ENCODE measurements at places on chromosomes 6 and 20.
A peak's percentile ranks its signal among the peaks of the same experiment; 100 is the strongest.

DNA sequence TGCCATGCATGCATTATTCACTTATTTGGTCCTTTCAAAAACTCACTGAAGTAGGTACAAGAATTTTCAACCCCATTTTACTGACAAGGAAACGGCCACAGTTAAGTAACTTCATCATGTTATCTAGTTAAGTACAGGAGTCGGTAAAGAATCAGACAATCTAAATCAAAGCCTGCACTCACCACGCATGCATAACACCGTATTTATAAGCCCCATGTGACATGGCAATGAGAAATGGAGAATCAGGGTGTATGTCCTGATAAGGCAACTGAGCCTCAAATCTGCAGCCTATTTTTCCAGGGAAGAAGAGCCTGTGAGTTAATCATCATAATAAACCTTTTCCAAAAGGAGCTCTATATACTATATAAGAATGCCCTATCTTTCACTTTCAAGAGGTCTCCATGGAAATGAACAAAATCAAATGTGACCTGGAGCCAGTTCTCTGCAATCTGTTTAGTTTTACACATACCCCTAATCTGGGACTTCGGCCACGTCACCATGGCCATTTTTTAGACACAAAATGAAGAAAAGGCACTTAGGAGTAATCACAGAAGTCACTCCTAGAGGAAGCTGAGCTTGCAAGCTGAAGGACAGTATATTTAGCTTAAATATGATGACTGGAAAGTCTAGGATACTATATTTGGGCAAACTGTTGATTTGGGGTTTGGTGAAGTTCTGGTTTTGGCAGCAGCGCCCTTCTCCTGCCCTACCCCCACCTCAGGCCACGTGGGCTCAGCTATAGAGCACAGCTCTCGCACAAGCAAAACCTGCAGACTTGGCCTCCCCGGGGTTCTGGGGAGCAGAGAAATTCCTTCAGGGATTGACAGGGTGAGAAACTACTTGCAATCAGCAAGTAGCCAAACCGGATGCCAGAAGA lies 19.2 kb downstream of the TRAM2 start:
- no peak for DNase-seq

DNA sequence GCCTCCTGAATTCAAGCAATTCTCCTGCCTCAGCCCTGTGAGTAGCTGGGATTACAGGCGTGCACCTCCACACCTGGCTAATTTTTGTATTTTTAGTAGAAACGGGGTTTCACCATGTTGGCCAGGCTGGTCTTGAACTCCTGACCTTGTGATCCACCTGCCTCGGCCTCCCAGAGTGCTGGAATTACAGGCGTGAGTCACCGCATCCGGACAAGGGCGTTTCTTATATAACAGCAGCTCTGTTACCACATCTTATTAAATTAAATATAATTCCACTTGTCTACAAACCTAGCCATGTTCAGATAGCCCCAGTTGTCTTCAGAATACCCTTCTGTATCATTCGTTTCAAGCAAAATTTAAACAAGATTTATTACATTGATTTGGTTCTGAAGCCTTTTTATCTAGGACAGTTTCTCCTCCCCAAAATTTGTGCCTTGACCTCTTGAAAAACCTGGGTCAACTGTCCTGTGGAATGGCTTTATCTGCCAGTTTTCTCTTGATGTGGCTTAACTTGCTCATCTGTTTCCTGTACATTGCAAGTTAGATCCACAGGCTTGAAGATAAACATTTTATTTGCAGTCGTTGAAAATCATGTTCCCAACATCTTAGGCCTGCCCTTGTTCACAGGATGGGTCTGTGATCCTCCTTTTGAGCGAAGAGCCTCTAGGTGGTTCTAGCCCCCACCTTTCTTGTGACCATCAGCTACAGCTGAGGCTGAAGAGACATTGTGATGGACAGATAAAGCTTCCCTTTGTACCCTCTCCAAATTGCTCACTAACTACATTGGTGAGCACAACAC lies 132.2 kb downstream of the ARID1B start:
- DNase-seq = no peak

- no peak for DNase-seq
Observed at GRCh38 chr6:35980991-35981645, 43.3 kb downstream of the SLC26A8 start.

GRCh38 chr6:41813469-41813868 lies 26.0 kb downstream of the TOMM6 start:
- no peak for DNase-seq

DNA sequence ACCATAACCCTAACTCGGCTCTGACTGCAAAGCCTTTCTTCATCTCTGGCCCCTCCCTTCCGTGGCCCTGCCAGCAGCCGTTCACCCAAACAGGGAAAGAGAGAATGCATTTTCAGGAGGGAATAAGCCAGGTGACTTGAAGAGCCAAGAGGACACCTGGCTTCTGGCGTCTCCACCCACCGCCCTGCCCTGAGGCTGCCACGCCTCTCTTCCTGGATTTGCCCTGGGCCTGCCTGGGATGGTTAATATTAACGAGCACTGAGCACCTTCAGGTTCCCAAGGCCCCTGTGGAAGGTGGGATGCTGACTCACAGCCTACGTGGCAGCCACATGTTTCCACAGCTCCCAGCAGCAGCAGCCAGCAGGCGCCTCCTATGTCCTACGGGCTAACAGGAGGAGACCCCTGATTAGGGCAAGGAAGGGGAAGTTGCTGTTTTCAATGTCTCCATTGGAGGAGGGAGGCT lies 138.0 kb upstream of the RREB1 start:
- no peak for DNase-seq

GRCh38 chr20:14700639-14700960 lies 363.2 kb upstream of the FLRT3 start:
- DNase-seq = no peak

- no peak for DNase-seq
Observed at GRCh38 chr20:60955706-60956105, 296.4 kb upstream of the CDH4 start.

GRCh38 chr6:79082304-79082703 lies 4.2 kb upstream of the PHIP start:
- DNase-seq = no peak

DNA sequence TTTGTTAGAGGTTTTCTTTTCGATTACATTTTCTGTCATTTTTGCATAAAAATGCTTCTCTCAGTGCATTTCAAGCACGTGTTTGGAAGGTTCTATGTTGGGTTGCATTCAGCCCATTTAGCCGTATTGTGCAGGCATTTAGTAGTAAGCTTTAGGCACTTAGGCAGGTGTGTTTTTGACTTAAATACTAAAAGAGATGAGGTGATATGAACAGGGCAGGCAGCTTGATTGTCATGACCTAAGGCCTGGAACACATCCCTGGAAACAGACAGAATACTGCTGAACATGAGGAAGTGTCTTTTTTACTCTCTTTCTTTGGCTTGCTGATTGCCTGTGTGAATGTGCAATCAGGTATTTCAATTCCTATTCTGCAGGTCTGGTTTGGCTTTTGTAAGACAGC lies 610.5 kb upstream of the MAN1A1 start:
- no peak for DNase-seq

DNA sequence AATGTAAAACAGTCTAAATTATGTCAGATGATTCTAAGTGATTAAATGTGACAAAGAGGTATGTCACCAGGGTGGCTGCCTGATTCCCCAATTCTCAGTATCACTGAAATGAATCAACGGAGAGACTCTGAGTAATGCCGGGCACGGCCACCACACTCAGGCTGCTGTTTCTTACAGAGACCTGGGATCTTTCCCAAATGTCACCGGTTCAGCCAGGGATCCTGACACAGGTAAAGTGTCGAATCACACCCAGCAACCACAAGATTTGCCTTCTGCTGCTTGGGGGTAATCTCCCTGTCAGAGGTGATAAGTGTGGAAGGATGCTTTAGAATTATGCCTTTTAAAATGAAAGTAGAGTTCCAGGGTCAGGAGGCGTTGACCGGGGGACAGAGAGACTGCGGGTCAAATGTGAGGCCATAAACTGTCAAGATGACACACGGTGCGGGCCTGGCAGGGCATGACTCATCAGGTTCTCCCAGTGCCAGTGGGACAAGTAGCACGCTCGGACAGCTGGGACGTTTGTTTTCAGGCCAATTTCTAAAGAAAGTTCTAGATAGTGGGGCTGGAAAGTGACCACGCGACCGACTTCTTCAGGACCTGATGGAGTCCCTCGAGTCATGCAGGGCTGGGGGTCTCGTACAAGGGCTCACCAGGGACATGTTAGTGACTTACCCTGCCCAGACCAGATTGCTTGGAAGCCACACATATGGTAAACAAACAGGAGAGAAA lies 48.9 kb downstream of the PRDM1 start:
- DNase-seq = no peak

DNA sequence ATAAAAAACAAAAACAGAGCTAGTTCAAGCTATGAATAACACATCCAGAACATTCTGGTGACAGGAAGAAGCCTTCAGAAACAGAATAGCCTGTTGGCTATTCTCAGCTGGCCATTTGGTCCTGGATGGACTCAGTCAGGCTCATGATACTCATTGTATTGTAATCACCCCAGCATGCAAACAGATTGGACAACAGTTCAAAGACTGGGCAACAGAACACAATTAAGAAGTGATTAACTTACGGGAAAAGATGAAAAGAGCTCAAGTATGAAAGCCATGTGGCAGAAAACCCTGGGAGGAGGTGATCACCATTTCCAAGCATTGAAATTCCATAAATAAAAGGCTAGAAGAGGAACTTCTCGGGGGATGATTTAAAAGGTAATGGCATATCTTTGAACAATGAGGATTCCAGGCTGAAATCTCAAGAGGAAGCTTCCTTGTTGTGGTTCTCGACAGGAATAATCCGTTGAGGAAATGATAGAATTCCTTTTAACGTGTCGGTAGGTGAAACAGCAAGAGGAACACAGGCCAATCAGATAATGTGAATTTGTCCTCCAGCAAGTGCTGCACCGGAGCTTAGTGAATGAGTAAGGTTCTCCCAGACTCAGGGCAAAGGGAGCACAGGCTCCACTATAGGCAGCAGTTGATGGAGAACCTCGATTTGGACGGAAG lies 172.4 kb downstream of the BCAS1 start:
- no peak for DNase-seq

GRCh38 chr6:44926556-44926955 lies 401.6 kb upstream of the RUNX2 start:
- DNase-seq = no peak

DNA sequence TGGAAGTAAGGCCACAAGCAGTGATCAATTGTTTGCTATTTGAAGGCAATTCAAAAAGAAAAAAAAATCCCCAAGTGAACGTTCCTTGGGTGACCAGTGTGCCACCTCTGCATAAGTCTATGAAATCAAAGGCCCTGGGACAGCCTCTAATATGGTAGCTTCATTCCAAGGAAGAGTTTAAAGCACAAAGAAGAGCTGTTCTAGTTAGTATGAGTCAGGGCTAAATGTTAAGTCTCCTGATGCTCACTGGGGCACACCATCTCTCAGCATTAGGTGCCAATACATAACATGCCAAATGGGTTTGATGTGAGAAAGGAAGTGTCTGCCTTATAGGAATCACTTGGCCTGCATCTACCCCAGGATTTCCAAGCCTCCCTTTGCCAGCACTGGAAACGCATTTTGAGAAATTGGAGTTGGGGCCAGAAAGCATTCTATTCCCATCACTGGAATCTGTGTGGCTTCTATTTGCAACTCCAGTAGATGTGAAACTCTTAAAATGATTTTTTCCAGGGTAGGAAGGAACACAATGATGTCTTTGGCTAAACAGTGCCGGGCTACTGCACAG lies 13.0 kb downstream of the UNC5CL start:
- DNase-seq = no peak

GRCh38 chr20:62815066-62815991 lies 1.5 kb upstream of the COL9A3 start:
- DNase-seq = no peak

GRCh38 chr6:85594197-85594930 lies 706 bp upstream of the SNX14 start:
- DNase-seq = peak; percentile 30

DNA sequence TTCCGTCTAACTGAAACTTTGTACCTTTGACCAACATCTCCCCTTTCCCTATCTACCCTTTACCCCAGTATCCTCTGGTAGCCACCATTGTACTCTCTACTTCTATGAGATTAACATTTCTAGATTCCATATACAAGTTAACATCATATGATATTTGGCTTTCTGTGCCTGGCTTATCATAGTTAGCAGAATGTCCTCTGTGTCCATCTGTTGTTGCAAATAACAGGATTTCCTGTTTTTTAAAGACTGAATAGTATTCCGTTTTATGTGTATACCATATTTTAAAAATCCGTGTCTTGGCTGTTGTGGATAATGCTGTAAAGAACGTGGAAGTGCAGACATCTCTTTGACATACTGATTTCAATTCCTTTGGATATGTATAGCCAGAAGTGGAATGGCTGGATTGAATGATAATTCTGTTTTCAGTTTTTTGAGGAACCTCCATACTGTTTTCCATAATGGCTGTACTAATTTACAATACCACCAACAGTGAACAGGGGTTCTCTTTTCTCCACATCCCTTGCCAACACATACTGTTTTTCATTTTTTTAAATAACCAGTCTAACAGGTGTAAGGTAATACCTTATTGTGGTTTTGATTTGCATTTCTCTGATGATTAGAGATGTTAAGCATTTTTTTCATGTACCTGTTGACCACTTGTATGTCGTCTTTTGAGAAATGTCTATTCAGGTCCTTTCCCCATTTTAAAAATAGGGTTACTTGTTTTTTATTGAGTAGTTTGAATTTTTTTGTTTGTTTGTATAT lies 53.8 kb downstream of the CDC5L start:
- DNase-seq = no peak

GRCh38 chr6:49462927-49463611 lies at the start of the genes CENPQ and MMUT:
Gene CENPQ (plus strand): TSS chr6:49463370. CDS start chr6:49470177, 6,807 bp downstream.
Gene MMUT (minus strand): TSS chr6:49463253. CDS start chr6:49459466, 3,787 bp downstream.
- peak; percentile 88 for DNase-seq

DNA sequence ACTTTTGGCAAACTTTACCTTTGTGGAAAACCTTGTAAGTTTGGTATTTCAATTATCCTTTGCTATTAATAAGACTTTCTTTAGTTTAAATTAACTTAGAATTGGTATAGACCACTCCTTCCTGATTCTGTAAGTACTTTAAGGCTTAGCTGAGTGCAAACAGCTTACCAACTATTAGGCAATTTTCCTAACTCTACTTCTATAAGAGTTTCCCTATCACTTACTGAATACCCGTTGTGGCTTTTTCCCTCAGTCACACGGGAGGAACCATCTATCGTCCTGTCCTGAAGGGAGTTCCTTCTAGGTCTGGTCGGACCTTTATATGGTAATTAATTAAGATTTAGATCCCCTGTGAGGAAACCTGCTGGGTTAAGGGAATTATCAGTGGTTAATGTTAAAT lies 9.6 kb downstream of the SLC35A1 start:
- no peak for DNase-seq

GRCh38 chr20:32839227-32839981 lies 19.3 kb upstream of the EFCAB8 start:
- DNase-seq = no peak

GRCh38 chr6:152571089-152571488 lies 66.1 kb downstream of the SYNE1 start:
- DNase-seq = no peak

- no peak for DNase-seq
Observed at GRCh38 chr6:25922301-25922700, 8.2 kb downstream of the SLC17A2 start.

All from activated CD4-positive, alpha-beta T cell treated with anti-CD3 and anti-CD28 coated beads, Interleukin-2, amount 50 U/mL, for 1 hour (primary cell).